CD4-positive, CD25-positive, alpha-beta regulatory T cell (primary cell): ENCODE measurements at places on chromosomes 5 and 9. TPM values are rescaled to one million over a fixed set of nuclear protein-coding genes. Genes with fewer than 3 reads are reported as not detected.

The GNA14 gene
- polyA plus RNA-seq: not detected

GRCh38 chr5:125106271-125106670, 359.8 kb upstream of the ZNF608 start:
- H3K4me1 ChIP-seq: no peaks in the 10 kb centered on the region
- no peaks in the 10 kb centered on the region for H3K36me3 ChIP-seq
- H3K27me3 ChIP-seq: no peaks in the 10 kb centered on the region
- no peak overlapping the region for H3K4me3 ChIP-seq

GRCh38 chr9:4299005-4299795, 668 bp downstream of the GLIS3 start:
- H3K27ac ChIP-seq: no peak overlapping the region
- peak; percentile 40 for DNase-seq
- peaks cover 24% of the 10 kb centered on the region for H3K4me1 ChIP-seq
- peaks cover 52% of the 10 kb centered on the region for H3K27me3 ChIP-seq

The GLRA1 gene
- polyA plus RNA-seq: not detected

The ACTBL2 gene
- not detected for polyA plus RNA-seq

GRCh38 chr9:114962809-114963208, 32.4 kb upstream of the TNFSF8 start:
- peaks cover 5% of the 10 kb centered on the region for H3K4me1 ChIP-seq
- H3K36me3 ChIP-seq: no peaks in the 10 kb centered on the region
- H3K4me3 ChIP-seq: no peak overlapping the region
- H3K27ac ChIP-seq: no peak overlapping the region
- no peaks in the 10 kb centered on the region for H3K27me3 ChIP-seq
- no peak for DNase-seq

GRCh38 chr9:110538647-110539041, 40.9 kb downstream of the SVEP1 start:
- no peaks in the 10 kb centered on the region for H3K4me1 ChIP-seq
- no peak overlapping the region for H3K4me3 ChIP-seq
- no peak overlapping the region for H3K27ac ChIP-seq
- H3K27me3 ChIP-seq: no peaks in the 10 kb centered on the region

The CAST gene
- 48.2 TPM for polyA plus RNA-seq

GRCh38 chr5:109612278-109612905, 77.3 kb upstream of the MAN2A1 start:
- no peak overlapping the region for H3K4me3 ChIP-seq
- H3K4me1 ChIP-seq: no peaks in the 10 kb centered on the region
- H3K36me3 ChIP-seq: no peaks in the 10 kb centered on the region
- DNase-seq: no peak
- H3K27me3 ChIP-seq: no peaks in the 10 kb centered on the region

GRCh38 chr5:9149988-9150387, 395.9 kb downstream of the SEMA5A start:
- H3K27ac ChIP-seq: no peak overlapping the region
- no peak overlapping the region for H3K4me3 ChIP-seq
- DNase-seq: no peak
- H3K27me3 ChIP-seq: no peaks in the 10 kb centered on the region
- no peaks in the 10 kb centered on the region for H3K4me1 ChIP-seq

DNA sequence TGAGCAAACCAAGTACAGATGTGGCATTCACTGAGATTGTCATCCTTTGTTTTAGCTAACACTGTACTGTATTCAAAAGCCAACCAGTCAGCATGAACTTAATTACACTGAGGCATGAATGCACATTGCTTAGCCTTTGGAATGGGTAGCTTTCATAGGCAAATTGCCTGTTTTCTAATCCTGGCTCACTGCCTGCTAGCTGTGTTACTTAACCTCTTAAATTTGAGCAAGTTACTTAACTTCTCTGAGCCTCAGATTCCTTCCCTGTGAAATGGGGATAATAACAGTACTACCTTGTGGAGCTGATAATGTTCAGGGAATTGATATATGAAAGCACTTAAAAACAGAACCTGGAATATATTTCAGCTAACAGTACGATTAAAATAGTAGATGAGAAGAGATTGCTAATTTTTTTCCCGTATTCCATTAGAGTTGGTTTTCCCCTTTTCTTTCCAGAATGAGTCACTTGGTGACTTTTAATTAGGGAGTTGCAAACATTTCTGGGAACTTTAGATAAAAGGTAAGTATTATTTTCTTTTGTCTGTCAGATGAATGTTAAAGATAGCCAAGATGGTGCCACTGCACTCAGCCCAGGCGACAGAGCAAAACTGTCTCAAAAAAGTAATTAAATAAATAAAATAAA, 43.9 kb downstream of the ARRDC3 start:
- H3K27ac ChIP-seq: no peak overlapping the region
- H3K4me1 ChIP-seq: no peaks in the 10 kb centered on the region
- H3K4me3 ChIP-seq: no peak overlapping the region
- no peaks in the 10 kb centered on the region for H3K36me3 ChIP-seq
- no peaks in the 10 kb centered on the region for H3K27me3 ChIP-seq

The TPPP gene
- 0.26 TPM for polyA plus RNA-seq

GRCh38 chr9:24439456-24439855, 106.2 kb downstream of the IZUMO3 start:
- H3K4me3 ChIP-seq: no peak overlapping the region
- no peaks in the 10 kb centered on the region for H3K27me3 ChIP-seq
- H3K27ac ChIP-seq: no peak overlapping the region
- no peaks in the 10 kb centered on the region for H3K36me3 ChIP-seq

- H3K4me1 ChIP-seq: no peaks in the 10 kb centered on the region
- no peak overlapping the region for H3K27ac ChIP-seq
- no peaks in the 10 kb centered on the region for H3K27me3 ChIP-seq
- no peaks in the 10 kb centered on the region for H3K36me3 ChIP-seq
Measured at GRCh38 chr5:171705036-171705435, 80.6 kb upstream of the SMIM23 start.

The WNT8A gene
- polyA plus RNA-seq: not detected

The C5orf52 gene
- not detected for polyA plus RNA-seq

DNA sequence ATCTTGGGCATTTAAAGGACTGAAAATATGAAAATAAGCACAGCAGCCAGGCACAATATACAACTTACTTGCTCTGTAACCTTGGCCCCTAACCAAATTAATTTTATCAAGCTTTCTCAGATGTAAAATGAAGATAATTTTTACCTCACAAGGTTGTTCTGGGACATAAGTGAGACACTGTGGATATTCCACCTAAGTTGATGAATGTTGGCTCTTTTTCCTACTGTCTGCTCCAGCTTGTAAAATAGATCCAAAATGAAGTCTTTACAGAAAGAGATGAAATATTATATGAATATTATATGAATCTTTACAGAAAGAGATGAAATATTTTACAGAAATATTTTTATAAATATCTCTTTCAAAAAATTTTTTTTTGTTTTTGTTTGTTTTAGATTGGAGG, 270.1 kb downstream of the DNAH5 start:
- H3K27ac ChIP-seq: no peak overlapping the region
- DNase-seq: no peak
- no peaks in the 10 kb centered on the region for H3K36me3 ChIP-seq
- no peak overlapping the region for H3K4me3 ChIP-seq
- no peaks in the 10 kb centered on the region for H3K27me3 ChIP-seq

- H3K4me1 ChIP-seq: no peaks in the 10 kb centered on the region
- H3K27me3 ChIP-seq: no peaks in the 10 kb centered on the region
- no peak for DNase-seq
- no peak overlapping the region for H3K27ac ChIP-seq
- no peak overlapping the region for H3K4me3 ChIP-seq
- no peaks in the 10 kb centered on the region for H3K36me3 ChIP-seq
Measured at GRCh38 chr9:137880160-137880975, 2.8 kb downstream of the CACNA1B start.

- H3K27me3 ChIP-seq: no peaks in the 10 kb centered on the region
- no peak overlapping the region for H3K4me3 ChIP-seq
- H3K36me3 ChIP-seq: no peaks in the 10 kb centered on the region
- no peaks in the 10 kb centered on the region for H3K4me1 ChIP-seq
Measured at GRCh38 chr5:39713250-39713916, 288.6 kb upstream of the DAB2 start.

DNA sequence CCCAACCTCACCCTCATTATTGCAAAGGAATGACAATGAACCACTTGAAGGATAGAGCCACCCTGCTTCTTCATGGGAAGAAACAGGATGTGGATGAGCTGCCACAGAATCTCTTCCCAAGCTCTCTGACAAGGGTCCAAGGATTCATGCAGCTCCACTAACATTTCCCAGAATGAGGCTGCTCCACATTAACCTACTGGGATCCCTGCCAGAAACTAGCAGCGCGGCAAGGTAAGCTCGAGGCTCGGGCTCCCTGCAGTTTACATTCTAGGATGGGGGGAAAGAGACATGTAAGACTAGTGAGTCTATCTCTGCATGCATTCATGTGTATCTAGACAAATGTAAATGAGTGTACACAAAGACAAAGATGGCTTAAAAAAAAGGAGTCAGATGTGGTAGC, 12.1 kb downstream of the DCAF12 start:
- no peaks in the 10 kb centered on the region for H3K4me1 ChIP-seq
- H3K4me3 ChIP-seq: no peak overlapping the region
- H3K36me3 ChIP-seq: peaks cover 44% of the 10 kb centered on the region
- H3K27ac ChIP-seq: no peak overlapping the region
- no peak for DNase-seq
- H3K27me3 ChIP-seq: no peaks in the 10 kb centered on the region

- no peak for DNase-seq
- H3K4me3 ChIP-seq: no peak overlapping the region
- H3K27me3 ChIP-seq: no peaks in the 10 kb centered on the region
- no peaks in the 10 kb centered on the region for H3K4me1 ChIP-seq
Measured at GRCh38 chr5:147216552-147217154, 18.2 kb upstream of the STK32A start.

DNA sequence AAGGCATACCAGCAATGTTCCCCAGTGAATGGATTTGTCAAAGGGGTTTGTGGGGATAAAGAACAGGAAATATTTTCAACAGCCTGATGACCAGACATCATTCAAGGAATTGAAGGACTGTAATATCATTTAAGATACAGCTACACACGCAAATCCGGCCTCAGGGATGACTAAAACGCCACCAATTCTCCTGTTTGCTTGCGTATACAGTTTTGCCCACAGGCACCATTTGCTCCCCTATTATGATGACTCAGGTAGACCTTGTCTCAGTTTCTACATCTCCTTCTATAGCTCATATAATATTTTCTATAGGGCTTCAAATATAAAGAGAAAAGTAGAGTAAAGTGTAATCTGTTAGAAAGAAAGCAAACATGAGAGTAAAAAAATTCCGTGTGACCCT, 29.7 kb upstream of the ITGA1 start:
- H3K36me3 ChIP-seq: no peaks in the 10 kb centered on the region
- no peak for DNase-seq
- no peak overlapping the region for H3K4me3 ChIP-seq
- no peaks in the 10 kb centered on the region for H3K4me1 ChIP-seq
- H3K27ac ChIP-seq: no peak overlapping the region
- no peaks in the 10 kb centered on the region for H3K27me3 ChIP-seq

- no peaks in the 10 kb centered on the region for H3K4me1 ChIP-seq
- DNase-seq: no peak
- H3K27ac ChIP-seq: no peak overlapping the region
- no peaks in the 10 kb centered on the region for H3K36me3 ChIP-seq
- H3K27me3 ChIP-seq: no peaks in the 10 kb centered on the region
Measured at GRCh38 chr5:56358703-56359681, 125.9 kb upstream of the ANKRD55 start.

DNA sequence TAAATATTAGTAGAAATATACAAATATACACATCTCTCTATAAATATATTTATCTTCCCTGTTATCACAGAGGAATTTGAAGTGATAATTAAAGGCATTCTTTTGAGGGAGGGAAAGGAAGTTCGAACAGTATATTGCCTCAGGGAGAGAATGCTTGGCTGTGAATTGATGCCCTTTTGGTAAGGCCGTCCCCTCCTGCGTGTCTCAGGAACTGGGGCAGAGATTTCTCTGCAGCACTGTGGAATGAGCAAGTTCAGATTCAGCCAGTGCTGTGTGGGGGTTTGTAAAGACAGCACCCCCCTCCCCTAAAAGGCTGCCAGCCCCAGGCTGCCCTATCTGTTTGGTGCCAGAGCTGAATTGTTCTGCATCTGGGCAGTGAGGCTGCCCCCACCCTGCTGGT, 42.0 kb downstream of the UBE2QL1 start:
- no peak overlapping the region for H3K27ac ChIP-seq
- no peaks in the 10 kb centered on the region for H3K36me3 ChIP-seq
- no peak for DNase-seq
- H3K4me3 ChIP-seq: no peak overlapping the region
- no peaks in the 10 kb centered on the region for H3K4me1 ChIP-seq

DNA sequence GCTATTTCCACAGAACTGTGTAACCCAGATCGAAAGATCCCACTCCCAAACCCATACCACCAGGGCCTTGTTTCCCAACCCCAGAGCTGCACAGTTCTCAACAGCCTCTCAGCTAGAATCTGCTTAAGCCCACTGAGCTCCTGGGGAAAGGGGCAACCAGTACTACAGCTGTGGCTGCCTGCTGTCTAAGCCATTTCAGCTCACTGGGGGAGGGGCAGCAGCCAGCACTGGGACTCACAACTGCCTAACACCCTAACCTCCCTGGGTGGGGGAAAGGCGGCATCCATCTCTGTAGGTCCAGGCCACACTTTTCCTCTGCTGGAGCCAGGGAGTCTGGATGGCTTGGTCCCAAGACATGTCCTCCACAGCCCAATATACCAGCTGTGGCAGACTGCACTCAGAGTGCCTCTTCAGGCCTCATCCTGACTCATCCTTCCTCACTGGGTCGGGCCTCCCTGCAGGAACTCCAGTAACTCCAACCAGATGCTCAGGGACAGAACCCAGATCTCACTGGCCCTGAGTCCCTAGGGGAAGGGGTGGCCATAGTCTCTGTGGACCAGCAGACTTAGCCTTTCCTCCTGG, 241.4 kb downstream of the HINT1 start:
- H3K27me3 ChIP-seq: no peaks in the 10 kb centered on the region
- no peak for DNase-seq
- no peak overlapping the region for H3K27ac ChIP-seq
- no peaks in the 10 kb centered on the region for H3K36me3 ChIP-seq

DNA sequence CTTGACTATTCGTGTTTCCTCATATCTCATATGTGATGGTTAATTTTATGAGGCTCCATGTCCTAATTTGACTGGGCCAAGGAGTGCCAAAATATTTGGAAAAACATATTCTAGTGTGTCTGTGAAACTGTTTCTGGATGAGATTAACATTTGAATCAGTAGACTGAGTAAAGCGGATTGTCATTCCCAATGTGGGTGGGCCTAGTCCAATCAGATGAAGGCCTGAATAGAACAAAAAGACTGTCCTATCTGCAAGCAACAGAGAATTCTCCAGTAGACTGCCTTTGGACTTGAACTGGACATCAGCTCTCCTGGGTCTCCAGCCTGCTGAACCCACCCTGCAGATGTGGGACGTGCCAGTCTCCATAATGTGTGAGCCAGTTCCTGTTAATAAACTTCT, 13.5 kb upstream of the SLCO4C1 start:
- H3K27me3 ChIP-seq: no peaks in the 10 kb centered on the region
- H3K4me1 ChIP-seq: no peaks in the 10 kb centered on the region
- H3K27ac ChIP-seq: no peak overlapping the region
